ENCODE measurements at places on chromosomes 7 and 10.
A peak's percentile ranks its signal among the peaks of the same experiment; 100 is the strongest.

DNA sequence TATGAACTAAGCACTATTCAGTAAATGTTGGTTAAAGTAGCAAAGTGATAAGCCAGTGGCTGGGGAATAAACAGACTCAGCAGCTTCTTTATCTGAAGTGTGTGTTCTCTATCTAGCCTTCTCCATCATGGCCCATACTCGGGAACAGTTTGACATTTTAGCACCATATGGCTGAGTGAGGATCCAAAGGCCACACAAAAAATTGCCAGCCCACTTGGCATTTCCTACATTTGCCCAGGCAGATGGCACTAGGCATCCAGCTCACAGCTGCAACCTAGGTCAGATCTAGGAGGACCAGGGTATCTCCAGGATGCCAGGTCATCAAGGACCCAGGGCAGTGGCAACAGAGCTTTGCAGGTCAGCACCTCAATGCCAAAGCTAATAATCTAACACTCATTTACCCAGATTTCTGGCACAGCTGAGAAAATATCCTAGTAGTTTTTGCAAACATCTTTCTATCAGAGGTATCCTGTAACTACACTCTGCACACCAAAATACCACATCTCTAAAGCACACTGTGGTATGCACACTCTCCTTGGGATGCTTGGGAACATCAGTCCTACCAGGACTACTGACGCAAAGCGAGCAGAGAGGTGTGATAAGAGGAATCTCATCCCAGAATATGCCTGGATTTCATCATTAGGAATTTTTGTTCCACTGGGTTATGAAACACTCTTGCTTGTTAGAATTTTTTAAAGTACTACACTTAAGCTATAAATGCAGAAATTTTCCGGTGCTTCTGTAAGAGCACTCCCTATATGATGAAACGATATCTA, 61.7 kb downstream of the DOCK4 start:
- no peak for DNase-seq

GRCh38 chr7:19665399-19666008, 43.3 kb downstream of the POLR1F start:
- no peak for DNase-seq

DNA sequence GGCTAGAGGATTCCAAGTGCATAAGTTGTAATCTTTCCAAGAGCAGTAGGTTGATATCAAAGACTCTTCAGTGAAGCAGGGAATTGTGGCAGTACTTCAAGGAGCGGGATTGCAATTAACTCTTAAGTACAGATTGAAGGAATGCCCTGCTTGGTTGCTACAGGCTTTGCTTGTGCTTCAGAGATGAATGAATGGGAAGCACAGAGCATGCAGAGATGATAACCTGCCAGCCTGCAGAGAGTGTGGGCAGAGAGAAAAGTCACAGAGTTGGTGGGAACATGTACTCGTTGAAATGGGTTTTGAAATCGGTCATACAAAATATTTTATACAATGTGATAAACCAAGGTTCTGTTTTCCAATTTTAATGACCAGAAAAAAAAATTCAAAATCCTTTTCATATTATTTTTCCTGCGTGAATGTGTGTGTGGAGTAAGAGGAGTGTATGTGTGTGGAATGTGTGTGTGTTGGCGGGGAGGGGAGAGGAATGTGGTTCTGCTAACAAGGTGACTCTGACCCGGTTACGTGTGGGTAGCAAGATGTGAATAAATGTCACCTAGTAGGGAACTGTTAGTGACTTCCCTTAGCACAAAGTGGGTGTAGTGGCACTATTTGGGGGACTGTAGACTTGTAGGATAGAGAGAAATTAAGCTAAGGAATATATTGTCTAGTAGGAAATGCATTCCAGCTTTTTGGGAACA, 697.8 kb downstream of the GATA3 start:
- no peak for DNase-seq

DNA sequence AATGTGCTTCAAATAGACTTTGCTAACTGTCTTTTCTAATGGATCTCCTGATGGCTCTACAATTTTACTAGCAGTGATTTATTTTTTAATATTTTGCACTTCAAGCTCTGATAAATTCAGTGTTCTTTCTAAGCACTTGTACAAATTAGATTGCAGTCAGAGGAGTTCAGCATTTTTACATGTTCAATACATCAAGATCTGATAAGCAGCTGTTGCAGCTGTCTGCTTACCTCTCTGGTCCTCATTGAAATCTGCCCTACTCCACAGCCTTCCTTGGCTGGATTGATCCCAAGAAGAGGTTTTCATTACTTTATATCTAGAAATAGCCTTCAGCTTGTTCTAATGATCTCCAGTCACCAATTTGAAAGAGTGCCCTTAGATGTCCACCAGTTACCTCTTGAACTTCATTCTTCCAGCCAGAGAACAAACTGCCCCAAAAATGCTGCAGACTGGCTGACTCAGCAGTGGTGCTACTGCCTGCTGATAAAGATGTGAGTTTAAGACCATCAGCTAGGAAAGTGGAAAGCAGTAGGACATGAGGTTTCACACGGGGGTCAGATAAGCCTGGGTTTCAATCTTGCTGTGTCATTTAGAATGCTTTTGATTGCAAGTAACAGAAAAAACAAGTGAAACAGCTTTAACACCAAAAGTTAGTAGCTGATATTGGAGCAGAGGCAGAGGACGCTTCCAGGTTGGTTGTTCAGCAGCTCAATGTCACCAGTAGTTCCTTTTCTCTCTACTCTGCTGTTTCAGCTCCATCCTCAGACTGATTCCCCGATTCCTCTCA, 350.9 kb upstream of the NPVF start:
- no peak for DNase-seq

DNA sequence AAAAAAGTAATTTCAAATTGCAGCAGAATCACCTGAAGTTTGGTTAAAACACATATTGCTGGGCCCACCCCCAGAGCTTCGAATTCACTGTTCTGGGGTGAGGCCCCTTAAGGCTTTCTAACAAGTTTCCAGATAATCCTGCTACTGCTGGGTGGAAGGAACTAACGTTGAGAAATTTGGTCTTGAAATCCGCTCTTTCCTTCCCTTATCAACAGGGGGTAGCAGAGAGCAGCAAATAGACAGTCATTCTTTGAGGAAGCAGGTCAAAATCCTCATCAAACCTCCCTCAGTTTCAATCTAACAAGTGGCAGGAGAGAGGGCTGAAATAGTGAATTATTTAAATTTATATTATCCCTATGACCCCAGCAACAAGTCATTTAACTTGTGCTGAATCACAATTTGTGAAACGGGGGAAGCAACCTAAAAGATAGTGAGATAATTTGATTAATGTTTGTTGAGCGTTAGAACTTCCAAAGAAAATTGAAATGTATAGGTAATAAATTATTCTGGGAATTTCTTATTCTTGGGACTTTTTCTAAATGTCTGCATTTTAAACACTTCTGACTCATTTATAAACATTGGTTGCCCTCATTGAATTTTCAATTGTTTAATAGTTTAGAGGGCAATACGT, 21.7 kb upstream of the MALSU1 start:
- DNase-seq = no peak

- DNase-seq = no peak
Observed at GRCh38 chr10:52232561-52233350, 81.3 kb upstream of the DKK1 start.

GRCh38 chr7:32660936-32661335, 165.6 kb downstream of the AVL9 start:
- DNase-seq = no peak

DNA sequence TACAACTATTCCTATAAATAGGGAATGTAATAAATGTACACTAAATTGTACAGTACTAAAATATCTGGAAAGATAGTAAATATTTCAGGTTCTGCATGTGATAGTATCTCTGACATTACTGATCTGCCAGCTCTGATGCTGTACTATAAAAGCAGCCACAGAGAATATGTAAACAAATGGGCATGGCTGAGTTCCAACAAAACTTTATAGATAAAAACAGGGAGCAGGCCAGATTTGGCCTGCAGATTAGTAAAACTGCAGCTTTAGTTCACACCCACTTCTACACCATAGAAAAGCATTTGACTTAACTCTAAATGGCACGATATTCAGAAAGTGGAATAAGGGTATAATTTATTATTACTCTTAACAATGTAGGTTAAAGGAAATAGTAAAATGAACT, 18.8 kb upstream of the TLL2 start:
- DNase-seq = no peak

DNA sequence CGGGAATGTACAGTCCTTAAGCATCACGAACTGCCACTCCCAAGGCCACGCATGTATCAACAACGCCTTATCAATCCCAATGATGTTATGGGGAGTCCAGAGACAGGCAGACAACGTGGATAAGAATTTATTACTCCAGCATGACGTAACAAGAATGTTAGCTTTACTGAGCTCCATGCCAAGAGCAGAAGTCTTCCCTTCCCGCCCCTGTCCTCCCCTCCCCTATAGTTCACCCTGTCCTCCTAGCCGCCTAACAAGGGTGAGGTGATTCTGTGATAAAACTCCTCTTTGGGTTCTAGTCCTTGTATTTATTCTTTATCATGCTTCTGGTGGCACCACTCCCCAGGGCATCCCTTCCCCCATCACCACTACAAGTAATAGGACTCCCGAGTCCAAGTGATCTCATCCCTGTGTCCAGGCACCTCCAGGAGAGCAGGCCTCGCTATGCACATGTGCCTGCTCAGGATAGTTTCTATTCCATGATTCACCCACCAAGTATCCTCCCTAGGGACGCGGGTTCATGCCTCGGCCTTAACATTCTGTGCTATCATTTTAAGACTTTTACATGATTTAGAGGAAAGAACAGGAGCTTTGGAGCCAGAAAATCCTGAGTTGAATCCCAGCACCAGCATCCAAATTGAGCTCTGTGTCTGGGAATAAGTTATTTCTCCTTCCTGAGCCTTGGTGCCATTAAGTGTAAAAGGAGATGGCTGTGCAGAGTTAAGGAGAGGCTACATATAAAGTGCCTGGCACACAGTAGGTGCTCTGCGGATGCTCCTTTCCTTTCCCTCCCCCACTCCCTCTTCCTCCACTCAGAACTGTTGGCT, 15.4 kb downstream of the GSDME start:
- no peak for DNase-seq

DNA sequence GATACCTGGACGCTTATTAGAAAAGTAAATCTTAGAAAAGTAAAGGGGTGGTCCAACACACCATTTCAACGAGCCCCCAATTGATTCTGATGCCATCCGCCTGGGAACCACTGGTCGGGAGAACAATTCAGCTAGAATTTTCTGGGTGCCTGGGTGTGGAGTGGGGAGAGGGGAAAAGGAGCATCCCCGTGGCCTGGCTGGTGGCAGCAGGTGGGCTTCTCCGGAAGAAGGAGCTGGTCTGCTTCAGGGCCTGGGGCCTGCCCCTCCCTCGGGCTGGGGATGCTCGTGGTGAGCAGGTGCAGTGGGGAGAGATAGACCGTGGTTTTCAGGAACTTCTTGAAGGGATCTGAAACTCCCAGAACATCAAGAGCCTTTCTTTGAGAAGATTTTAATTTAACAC, 39.9 kb upstream of the DUSP5 start:
- DNase-seq = no peak

DNA sequence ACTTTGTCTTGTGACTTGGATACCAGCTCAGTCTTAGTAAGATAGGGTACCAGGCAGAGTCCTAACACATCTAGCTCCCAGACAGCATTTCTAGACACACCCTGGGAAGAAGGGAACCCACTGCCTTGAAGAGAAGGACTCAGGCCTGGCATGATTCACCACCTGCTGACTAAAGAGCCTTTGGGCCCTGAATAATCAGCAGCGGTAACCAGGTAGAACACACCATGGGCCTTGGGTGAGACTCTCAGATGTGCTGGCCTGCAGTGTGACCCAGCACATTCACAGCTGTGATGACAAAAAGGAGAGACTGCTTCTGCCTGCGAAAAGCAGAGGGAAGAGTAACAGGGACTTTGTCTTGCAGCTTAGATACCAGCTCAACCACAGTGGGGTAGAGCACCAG, 10.4 kb upstream of the TNKS2 start:
- no peak for DNase-seq

DNA sequence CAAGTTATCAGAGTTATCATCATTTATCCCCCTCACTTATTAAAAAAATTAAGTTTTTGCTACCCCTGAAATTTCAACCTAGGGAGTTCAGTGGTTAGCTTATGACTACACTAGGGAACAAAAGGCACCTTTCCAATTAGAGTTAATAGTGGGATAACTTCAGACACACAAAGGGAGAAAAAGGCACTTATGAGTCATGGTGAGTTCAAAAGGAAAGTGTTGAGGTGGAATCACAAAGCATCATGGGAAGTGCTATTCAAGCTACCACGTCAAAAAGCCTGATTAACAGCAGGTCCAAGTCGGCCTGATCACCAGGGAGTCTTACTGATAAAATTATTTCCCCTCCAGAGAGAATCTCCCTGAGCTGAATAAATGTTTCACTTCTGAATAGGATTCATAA, 165.7 kb downstream of the C7orf25 start:
- DNase-seq = no peak

GRCh38 chr10:43816351-43817321, 168.0 kb upstream of the ZNF32 start:
- peak; percentile 55 for DNase-seq

DNA sequence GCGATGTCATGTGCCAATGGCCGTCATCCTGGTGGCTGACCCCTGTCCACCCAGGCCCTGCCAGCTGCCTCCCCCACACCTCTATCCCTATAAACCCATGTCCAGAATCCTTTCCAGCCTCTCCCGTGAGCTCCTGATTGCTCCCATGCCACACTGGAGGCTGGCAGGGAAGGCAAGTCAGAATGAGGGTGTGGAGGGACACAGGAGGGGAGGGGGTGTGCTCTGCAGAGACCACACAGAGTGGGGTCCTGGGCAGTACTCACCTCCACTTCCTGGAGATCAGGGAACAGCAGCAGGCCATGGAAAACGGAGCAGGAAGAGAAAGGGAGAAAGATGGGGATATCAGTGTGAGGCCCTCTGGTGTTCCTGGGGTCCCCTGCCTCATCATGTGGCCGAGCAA, 15.7 kb downstream of the SPOCK2 start:
- DNase-seq = peak; percentile 4

GRCh38 chr7:101236292-101236835, 1.2 kb downstream of the CLDN15 start:
- DNase-seq = no peak

- DNase-seq = no peak
Observed at GRCh38 chr7:51290702-51291540, 25.7 kb downstream of the COBL start.

All from heart left ventricle (tissue), 16 donors.